Stimulated activated memory B cell treated with anti-CD40 and anti-IgM and Interleukin-4, amounts not matched to agents 10 μg/mL and 1 μg/mL and 100 μg/mL, for 72 hours (primary cell): ENCODE measurements at places on chromosomes 16 and 17.

DNA sequence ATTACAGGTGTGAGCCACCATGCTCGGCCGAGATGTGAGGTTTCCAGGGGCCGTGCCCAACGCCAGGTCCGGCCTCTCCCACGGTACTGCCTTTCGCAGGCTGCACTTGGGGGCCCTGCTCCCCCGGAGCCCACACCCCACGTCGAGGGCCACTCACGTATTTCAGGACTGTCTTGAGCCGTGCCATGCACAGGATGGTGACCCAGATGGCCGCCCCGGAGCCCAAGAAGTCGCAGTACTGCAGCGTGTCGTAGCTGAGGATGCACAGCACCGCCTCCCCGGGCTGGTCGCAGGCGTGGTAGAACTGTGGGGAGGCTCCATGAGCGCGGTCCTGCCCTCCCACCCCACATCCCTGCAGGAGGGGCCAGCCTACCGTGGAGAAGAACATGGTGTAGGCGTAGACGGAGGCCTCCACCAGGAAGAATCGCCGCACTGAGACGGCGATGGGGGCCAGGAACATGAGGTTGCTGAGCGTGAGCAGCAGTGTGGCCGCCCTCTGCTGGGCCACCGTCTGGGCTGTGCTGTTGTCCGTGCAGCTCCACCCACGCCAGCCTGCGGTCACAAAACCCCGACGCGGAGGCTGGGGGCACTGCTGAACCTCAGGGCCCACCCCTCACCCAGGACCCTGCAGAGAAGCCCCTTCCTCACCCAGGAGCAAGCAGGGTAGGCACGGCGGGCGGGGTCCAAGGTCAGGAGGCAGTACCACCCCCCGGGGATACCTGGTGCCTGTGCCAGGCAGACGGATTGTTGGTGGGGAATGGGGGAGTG lies 3.7 kb upstream of the MRPL28 start:
- ATAC-seq, result no peak

DNA sequence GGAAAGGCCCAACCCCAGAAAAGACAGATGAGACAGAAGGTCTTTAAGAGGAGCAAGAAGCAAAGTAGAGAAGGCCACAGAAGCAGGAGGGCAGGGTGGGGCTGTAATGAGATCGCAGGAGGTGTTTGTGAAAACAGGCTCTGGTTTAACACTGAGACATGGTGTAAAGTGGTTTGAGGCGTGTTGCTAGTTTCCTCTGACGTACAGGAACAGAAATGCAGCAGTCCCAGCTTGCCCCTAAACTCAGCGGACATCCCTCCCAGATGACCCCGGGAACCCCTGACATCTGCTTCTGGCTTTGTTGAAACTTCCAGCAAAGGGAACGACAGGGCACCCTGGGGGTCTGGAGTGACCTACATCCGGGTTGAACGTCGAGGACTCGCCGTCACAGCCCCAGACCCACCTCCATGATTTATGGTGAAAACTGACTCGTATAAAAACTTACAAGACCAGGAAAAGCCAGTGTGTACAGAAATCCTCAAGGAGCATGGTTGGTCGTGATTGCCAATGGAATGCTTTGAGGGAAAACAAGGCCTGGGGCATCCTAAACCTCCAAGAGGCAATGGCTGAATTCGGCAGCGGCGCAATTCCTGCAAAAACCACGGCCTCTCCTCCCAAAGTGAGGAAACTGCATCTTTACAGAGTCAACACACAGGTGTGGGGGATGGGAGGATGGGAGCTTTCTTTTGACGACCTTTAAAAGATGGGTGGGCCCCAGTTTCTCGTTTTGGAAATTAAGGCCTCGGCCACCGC lies 25.8 kb downstream of the LITAF start:
- ATAC-seq, result no peak

DNA sequence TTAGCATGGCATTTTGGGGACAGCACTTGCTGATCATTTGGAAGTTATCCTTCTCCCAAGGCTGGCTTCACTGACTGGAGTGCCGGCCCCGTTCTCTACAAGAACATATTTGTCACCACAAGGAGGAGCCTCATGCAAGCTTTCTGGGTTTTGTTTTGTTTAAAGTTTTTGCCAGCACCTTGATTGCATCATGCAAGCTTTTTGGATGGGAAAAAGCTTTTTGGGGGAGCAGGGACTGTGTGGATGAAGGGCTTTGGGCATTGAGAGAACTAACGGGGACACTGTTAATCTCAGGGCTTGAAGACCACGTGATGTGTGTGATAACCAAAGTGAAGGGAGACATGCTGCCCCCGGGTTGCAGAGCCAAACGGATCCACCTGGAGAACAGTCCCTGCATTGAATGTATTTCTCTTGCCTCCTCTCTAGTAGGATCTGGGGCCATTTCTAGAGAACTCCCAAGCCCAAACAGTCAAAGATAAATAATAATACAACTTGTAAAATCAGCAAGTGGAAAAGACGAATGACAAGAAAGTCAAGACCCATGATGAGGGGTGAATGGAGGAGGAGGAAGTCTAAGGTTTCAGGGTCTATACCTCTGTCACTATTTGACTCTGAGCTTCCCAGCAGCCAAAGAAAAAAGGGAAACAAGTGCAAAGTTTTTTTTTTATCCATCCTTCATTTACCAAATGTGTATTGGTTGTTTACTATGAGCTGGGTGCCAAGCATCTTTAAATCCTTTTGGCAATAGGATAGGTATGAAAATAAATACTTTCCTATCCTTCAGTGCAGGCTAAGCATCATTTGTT lies 17.2 kb downstream of the TMEM114 start:
- no peak for ATAC-seq

DNA sequence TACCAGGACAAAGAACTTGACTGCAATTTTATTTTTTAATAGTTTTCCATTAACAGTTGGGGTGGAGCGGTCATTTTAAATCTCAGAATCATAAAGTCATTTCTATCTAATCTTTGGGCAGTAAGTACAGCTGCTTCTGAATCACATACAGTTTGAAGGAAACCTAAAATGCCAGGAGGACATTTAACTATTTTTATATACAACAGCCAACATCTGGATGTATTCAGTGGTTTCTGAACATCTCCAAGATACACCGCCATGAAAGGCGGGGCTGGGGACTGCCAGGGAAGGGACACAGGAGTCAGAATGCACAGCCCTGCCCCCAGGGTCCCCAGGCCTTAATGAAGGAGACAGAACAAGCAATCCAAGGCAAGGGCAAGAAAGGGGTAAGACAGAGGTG lies 392.3 kb downstream of the SLC39A11 start:
- no peak for ATAC-seq

DNA sequence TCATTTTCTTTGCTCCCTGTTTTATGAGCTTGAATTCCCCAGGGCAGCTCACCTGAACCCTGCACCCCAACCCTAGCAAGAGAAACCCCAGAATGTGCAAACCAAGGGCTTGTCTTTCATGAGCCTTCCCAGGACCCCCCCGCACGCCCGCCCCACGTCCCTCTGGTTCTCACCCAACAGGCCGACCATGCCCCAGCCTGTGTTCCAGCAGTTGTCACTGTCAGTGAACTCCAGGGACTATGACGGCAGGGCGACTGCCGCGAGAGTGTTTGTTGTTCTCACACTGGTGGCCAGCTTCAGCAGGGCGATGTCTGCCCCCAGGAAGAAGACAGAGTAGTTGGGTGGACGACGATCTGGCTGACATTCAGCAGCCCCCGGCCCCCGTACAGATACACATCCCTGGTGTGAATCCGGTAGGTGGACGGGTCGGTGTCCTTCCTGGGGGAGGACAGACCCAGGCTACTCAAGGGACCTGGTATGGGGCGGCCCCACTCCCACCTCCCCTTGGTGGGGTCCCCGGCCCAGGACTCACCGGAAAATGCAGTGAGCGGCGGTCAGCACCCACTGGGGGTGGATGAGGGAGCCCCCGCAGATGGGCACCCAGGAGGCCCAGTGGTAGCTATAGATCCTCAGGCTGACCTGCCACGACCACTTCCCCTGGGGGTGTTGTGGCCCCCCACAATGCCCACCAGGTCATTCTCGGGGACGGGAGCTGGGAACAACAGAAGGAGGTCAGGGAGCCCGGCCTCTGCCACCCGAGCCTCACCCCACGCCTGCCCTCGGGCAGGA lies 20.1 kb downstream of the TPSD1 start:
- peak; percentile 24 for ATAC-seq

DNA sequence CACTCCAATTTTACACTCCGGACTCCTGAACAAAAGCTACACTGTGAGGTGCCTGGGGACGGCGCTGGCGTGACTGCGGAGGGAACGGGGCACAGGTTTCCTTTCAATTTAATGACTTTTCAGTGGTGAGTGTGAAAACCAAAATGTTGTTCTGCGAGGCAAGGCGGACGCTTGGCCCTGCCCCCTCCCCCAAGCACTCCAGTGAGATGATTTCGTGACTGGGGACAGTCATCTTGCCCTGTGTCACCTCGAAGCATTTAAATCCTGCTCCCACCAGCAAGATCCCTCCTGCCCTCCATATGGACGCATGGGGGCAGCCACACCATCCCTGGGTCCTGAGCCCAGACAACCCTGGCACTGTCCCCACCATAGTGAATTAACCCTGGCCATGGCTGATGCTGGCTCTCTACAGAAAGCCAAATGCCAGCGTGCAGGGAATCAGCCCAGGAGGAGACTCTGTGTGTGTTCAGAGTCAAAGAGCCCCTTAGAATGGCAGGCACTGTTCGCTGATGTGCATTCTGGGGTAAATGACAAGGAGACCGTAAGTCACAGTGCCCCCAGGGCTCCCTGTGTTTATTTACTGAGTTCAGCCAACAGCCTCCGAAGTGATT lies 41.0 kb downstream of the C16orf95 start:
- no peak for ATAC-seq

DNA sequence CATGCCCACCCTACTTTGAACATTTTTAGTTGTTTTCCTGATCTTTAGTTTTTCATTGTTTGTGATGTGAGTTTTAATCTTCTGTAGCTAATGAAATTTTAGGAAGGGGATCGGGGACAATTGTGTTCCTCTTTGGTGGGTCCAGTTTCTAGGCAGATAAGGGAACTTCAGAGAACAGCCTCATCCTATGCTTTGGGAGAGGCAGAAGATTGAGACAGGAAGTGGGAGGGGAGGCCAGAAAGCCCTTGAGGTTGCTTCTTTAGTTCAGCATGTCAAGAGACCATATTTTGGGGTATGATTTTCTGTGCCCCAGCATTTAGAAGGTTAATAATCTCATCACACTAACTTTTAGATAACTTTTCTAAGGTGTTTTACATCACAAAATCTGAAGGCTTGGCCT lies 191.0 kb downstream of the TANC2 start:
- no peak for ATAC-seq

GRCh38 chr16:35533683-35534082 lies 2074.3 kb downstream of the TP53TG3F start:
- no peak for ATAC-seq

DNA sequence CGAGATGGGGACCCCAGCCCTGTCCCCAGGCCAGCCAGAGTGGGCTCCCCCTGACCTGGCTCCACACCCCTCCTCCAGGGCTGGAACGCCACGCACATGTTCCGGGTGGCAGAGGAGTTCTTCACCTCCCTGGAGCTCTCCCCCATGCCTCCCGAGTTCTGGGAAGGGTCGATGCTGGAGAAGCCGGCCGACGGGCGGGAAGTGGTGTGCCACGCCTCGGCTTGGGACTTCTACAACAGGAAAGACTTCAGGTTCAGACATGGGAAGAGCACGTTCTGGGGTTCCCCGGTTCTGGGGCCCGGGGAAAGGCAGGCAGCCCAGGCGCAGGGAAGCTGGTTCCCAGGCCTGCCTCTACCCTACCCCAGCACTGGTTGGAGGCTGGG lies 4.6 kb downstream of the ACE start:
- ATAC-seq, result no peak

DNA sequence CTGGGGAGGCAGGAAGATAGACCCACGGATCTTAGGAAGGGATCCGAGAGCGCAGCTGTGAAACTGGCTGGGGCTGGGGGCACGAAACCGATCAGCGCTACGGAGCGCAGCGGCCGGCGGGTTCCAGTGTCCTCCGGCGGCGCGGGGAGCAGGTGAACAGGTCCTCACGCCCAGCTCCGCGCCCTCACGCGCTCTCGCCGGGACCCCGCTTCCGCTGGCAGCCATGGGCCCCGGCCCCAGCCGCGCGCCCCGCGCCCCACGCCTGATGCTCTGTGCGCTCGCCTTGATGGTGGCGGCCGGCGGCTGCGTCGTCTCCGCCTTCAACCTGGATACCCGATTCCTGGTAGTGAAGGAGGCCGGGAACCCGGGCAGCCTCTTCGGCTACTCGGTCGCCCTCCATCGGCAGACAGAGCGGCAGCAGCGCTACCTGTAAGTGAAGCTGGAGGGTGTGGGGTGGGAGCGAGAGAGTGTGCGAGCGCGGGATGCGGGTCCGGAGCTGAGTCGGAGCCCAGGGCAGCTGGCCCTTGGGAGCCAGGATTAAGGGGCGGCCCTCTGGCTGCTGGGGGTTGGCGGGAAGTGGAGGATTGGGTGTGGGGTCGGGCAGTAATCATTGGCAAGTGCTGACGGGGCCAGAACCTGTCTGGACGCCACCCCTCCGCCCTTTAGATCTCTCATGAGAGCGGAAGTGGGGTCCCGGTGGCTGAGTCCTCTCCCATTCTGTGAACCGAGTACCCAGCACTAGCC lies 479 bp downstream of the ITGA3 start:
- peak; percentile 81 for ATAC-seq

- no peak for ATAC-seq
Observed at GRCh38 chr17:9202532-9202931, 181.2 kb downstream of the NTN1 start.

GRCh38 chr16:82384017-82384416 lies 214.0 kb upstream of the MPHOSPH6 start:
- no peak for ATAC-seq

DNA sequence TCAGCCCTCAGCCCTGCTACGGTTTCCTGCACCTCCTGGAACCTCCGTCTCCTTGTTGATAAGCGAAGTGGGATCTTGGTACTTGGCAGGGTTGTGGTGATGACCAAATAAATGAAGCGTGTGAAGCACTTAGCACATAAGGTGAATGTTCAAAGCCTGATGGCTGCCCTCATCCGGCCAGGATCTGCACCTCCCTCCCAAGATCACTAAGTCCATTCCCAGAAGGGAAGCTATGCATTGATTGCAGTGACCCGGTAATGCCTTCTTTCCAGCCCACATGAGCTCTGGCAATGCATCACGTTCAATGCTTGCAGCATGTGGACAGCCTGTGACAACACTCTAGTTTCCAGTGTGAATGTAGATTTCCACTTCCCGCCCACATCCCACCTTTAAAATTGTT lies 24.9 kb upstream of the RHOT1 start:
- ATAC-seq, result no peak

GRCh38 chr17:64063088-64063487 lies 42.7 kb upstream of the ICAM2 start:
- peak; percentile 72 for ATAC-seq

DNA sequence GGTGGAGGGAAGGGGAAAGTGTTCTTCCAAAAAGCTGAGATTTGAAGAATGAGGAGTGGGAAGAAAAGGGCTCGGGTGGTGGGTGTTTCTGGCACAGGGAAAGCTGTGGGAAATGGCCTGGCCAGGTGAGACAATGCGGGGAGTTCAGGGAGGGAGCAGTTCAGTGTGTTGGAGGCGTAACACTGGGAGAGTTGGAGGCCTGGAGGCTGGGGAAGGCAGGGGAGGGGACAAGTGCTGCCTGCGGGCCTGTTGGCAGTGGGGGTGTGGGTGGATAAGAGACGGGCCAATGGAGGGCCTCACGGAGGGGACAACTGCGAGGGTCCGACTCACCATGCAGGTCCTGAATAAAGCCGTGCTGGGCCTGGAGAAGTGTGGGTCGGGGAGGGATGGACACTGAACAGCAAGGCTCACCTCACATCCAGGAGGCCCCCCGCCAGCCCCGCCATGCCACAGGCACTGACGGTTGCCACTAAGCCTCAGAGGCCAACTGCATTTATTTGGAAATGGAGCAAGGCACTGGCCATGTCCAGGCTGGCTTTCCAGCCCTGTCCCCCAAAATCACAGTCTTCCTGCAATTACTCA lies 17.8 kb upstream of the KRT19 start:
- no peak for ATAC-seq
